Activated CD4-positive, alpha-beta T cell treated with anti-CD3 and anti-CD28 coated beads, Interleukin-2, amount 50 U/mL, for 4 hours (primary cell): ENCODE measurements at places on chromosomes 2 and 18.

DNA sequence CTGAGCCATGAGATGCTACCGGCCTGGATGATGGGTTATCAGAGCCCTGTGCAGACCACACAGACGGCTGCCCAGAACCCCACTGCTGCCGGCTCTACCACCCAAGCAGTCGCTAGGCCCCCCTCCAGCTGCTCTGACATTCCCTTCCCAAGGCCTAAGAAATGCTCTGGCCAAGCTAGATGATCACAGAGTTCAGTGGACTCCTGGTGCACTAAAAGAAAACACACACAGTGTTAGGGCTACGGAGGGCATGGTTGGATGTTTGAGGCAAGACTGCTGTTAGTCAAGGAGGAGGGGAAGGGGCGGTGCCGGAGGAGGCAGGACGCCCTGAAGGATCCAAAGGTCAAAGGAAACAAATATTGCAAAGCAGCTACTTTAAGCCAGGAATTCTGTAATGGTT, 174.5 kb downstream of the MYCN start:
- no peak for DNase-seq

DNA sequence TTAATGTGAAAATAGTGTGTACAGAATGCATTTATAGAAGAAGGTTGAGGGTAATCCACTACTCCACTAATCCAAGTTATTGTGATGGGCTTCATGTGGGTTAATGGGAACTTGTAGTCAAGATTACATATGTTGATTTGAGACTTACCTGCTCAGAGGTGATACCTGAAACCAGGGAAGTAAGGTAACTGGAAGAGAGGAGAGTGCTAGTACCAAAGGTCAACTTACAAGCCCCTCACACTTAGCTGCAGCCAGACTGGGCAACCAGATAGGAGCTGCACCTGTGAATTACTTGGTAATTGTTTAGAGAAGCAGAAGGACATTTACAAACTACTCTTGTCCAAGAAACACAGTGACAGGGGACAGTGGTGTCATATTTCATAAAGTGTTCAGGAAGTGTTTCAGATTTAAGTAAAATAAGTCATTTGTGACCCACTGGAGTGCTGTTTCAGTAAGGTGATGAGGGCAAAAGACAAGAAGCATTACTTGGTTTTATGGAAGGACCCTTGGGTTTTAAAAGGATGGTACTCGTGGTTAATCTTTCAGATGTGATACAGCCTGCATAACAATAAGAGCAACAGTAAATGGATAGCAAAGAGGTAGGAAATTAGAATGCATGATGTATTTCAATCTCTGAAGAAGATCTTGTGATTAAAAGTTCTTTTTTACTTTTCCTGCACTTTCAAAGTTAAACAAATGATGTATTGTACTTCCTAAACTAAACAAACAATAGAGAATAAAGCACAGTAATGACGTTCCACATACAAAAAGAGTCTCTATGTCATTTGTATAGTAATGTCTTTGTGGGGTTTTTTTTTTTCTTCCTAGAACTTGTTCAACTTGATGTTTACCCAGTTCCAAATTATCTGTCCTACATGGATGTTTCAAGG, 189.3 kb downstream of the PHLPP1 start:
- DNase-seq, result no peak

DNA sequence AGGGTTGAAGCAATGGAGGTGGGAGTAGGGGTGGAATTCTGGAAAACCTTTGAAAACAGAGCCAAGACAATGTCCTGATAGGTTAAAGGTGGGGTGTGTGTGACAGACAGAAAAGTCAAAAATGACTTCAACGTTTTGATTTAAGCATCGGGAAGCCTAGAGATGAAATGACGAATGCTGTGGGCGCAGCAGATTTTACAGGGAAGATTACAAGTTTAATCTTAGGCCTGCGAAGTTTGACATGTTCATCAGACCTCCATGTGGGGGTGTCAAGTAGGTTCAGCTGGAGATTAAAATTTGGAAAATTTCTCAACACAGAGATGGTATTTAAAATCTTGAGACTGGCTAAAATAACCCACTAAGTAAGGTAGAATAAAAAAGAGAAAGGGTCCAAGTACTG, 453.3 kb downstream of the TXNL1 start:
- no peak for DNase-seq

- DNase-seq, result no peak
These were observed 23.3 kb downstream of the PHLPP1 start for GRCh38 chr18:62738639-62739038.

DNA sequence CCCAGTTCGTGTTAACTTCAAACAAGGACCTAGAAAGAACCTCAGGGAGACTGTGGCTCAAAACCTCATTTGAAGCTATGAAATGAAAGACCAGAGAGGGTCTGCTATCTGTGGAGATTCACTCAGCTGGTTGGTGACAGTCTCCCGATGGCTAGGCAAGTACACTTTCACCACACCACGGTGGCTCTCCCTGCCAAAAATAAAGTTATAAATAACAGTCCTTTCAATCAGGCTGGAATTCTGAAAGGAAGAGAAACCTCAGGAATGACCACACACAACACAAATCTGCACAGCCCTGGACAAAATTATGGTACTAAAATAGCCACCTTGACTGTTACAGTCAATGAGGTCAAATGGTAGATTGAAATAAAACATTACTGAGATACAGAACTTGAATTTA, 160.3 kb upstream of the ACAA2 start:
- no peak for DNase-seq

- DNase-seq, result no peak
These were observed 33.7 kb downstream of the CTIF start for GRCh38 chr18:48572402-48573126.
